ENCODE measurements at places on chromosomes 11 and 22. TPM values are rescaled to one million over a fixed set of nuclear protein-coding genes. Genes with fewer than 3 reads are reported as not detected.

DNA sequence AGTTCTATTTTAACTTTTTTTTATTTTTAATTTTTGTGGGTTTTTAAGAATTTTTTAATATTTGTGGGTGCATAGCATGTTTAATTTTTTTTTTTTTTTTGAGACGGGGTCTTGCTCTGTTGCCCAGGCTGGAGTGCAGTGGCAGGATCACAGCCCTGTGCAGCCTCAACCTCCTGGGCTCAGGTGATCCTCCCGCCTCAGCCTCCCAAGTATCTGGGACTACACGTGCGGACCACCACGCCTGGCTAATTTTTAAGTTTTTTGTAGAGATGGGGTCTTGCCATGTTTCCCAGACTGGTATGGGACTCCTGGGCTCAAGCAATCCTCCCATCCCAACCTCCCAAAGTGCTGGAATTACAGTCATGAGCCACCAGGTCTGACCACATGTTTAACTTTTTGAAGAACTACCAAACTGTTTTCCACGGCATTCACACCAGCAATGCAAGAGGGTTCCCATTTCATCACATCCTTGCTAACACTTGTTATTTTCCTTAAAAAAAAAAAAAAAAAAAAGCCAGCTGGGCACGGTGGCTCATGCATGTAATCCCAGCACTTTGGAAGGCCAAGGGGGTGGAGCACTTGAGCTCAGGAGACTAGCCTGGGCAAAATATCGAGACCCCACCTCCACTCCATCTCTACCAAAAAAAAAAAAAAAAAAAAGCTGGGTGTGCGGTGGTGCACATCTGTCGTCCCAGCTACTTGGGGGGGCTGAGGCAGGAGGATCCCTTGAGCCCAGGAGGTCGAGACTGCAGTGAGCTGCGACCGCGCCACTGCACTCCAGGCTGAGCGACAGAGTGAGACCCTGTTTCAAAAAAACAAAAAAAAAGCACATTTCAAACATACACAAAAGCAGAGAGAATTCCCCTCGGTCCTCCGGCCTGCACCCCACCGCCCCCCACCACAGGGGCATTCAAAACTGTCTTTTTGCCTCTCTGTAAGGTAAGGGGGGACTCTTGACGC, 16.7 kb upstream of the TXNRD2 start:
- no peak for DNase-seq
- H3K36me3 ChIP-seq = no peaks in the 10 kb centered on the region
- H3K4me3 ChIP-seq = no peak overlapping the region
- H3K27me3 ChIP-seq = no peaks in the 10 kb centered on the region
- no peak overlapping the region for H3K27ac ChIP-seq
- peaks cover 12% of the 10 kb centered on the region for H3K4me1 ChIP-seq

Gene OSBP2
- total RNA-seq = 15.1 TPM

- H3K27me3 ChIP-seq = no peaks in the 10 kb centered on the region
- no peak for DNase-seq
- H3K4me1 ChIP-seq = peaks cover 17% of the 10 kb centered on the region
- no peaks in the 10 kb centered on the region for H3K36me3 ChIP-seq
These were observed 127.0 kb downstream of the MRTFA start for GRCh38 chr22:40509401-40510134.

DNA sequence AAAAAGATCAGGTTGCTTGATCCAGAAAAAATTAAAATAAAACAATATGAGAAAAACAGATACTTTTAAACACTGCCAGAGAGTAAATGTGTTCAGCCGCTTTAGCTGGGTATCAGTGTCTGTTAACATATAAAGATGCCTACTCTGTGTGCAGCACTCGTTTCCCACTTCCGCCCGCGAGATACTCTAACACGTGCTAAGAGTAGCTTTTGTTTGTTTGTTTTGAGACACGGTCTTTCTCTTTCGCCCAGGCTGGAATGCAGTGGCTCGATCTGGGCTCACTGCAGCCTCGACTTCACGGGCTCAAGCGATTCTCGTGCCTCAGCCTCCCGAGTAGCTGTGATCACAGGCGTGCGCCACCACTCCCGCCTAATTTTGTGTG, 531 bp upstream of the MEN1 start:
- H3K36me3 ChIP-seq = no peaks in the 10 kb centered on the region
- DNase-seq = no peak
- no peaks in the 10 kb centered on the region for H3K27me3 ChIP-seq
- H3K27ac ChIP-seq = no peak overlapping the region
- H3K4me1 ChIP-seq = peaks cover 10% of the 10 kb centered on the region
- peak overlapping the region; percentile 89 for H3K4me3 ChIP-seq

GRCh38 chr11:92929653-92930052, 39.8 kb upstream of the MTNR1B start:
- peaks cover 7% of the 10 kb centered on the region for H3K27me3 ChIP-seq
- no peak overlapping the region for H3K4me3 ChIP-seq
- H3K36me3 ChIP-seq = no peaks in the 10 kb centered on the region
- no peaks in the 10 kb centered on the region for H3K4me1 ChIP-seq
- DNase-seq = no peak

GRCh38 chr11:10651656-10652361, 41.7 kb downstream of the IRAG1 start:
- H3K4me1 ChIP-seq = peaks cover 18% of the 10 kb centered on the region
- no peak overlapping the region for H3K27ac ChIP-seq
- no peaks in the 10 kb centered on the region for H3K36me3 ChIP-seq
- H3K27me3 ChIP-seq = no peaks in the 10 kb centered on the region

- peaks cover 50% of the 10 kb centered on the region for H3K4me1 ChIP-seq
- H3K27me3 ChIP-seq = no peaks in the 10 kb centered on the region
- H3K36me3 ChIP-seq = peaks cover 13% of the 10 kb centered on the region
- peak overlapping the region; percentile 24 for H3K27ac ChIP-seq
- H3K4me3 ChIP-seq = no peak overlapping the region
- DNase-seq = no peak
These were observed 14.0 kb downstream of the CLMP start for GRCh38 chr11:123181075-123181474.

Gene PATE2
- total RNA-seq = not detected

- DNase-seq = peak; percentile 11
- no peaks in the 10 kb centered on the region for H3K36me3 ChIP-seq
- no peaks in the 10 kb centered on the region for H3K4me1 ChIP-seq
- no peak overlapping the region for H3K27ac ChIP-seq
- H3K27me3 ChIP-seq = peaks cover 51% of the 10 kb centered on the region
- no peak overlapping the region for H3K4me3 ChIP-seq
These were observed 39.9 kb upstream of the MYO18B start for GRCh38 chr22:25702040-25702439.

- no peak overlapping the region for H3K4me3 ChIP-seq
- H3K36me3 ChIP-seq = no peaks in the 10 kb centered on the region
- no peak overlapping the region for H3K27ac ChIP-seq
These were observed 19.3 kb downstream of the RFPL1 start for GRCh38 chr22:29457730-29458129.

GRCh38 chr11:23123753-23124152, 263.5 kb upstream of the CCDC179 start:
- peaks cover 32% of the 10 kb centered on the region for H3K4me1 ChIP-seq
- H3K27ac ChIP-seq = peak overlapping the region; percentile 56
- no peak overlapping the region for H3K4me3 ChIP-seq

DNA sequence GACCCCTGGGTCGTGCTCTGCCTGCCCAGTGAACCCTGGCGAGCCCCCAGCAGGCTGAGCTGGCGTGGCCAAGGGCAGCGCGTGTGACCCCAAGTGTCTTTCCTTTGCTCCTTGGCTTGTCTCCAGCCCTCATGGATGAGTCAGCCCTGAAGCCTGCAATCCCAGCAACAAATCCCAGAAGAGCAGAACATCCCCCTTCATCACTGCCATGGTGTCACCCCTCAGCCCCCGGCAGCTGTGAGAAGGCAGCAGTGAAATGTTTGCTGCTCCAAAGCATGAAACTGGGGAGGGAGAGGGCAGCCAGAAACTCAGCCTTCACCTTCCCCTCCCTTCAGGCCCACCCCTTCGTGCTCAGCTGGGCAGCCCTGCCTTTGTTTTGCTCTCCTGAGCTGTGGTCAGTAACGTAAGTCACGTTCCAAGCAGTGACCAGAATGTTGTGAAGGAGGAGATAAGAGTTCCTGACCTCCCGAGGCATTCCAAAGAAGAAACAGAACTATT, 29.8 kb downstream of the ADAMTS15 start:
- H3K36me3 ChIP-seq = no peaks in the 10 kb centered on the region
- H3K27ac ChIP-seq = peak overlapping the region; percentile 64
- no peak overlapping the region for H3K4me3 ChIP-seq
- peaks cover 18% of the 10 kb centered on the region for H3K4me1 ChIP-seq
- DNase-seq = peak; percentile 79

DNA sequence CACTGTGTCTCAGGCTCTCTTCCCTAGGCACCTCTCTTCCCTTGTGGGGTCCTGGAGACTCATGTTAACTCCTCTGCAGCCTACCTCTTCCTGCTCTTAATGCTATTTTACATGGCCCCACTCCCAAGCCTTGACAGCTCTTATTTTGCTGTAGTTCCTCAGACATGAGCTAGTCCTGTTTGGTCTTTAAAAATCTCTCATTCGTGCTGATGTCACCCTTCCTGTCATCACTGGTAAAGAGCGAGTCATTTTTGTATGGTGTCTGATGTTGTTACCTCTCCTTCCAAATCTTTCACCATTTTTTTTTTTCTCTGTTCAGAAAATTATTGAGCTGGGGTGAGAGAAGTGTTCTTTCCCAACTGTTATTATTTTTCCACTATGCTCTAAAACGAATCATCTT, 84.8 kb upstream of the ZBED5 start:
- no peak overlapping the region for H3K27ac ChIP-seq
- H3K27me3 ChIP-seq = no peaks in the 10 kb centered on the region
- H3K4me3 ChIP-seq = no peak overlapping the region
- H3K4me1 ChIP-seq = no peaks in the 10 kb centered on the region

DNA sequence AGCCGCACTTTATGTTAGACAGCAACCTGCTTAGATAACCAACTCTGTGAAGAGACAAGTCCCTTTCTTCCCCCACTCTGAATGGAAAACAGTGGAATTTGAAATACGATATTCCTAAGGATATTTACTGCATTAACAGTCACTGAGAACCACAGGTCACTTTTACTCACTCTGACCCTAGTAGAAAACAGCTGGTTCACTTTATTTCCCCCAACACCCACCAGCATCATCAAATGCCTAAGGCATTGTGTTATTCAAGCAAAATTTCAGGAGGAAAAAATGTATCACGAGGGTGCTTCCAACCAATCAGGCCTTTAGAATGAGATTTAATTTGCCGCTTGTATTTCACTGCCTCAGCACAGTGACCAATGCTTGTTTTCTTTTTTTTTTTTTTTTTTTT, 1134.1 kb upstream of the CCDC90B start:
- H3K27me3 ChIP-seq = peaks cover 17% of the 10 kb centered on the region
- no peak overlapping the region for H3K27ac ChIP-seq
- DNase-seq = no peak
- H3K4me3 ChIP-seq = no peak overlapping the region
- no peaks in the 10 kb centered on the region for H3K36me3 ChIP-seq

GRCh38 chr11:94424011-94424410, 22.8 kb upstream of the GPR83 start:
- no peak overlapping the region for H3K27ac ChIP-seq
- no peak for DNase-seq
- peaks cover 23% of the 10 kb centered on the region for H3K36me3 ChIP-seq

DNA sequence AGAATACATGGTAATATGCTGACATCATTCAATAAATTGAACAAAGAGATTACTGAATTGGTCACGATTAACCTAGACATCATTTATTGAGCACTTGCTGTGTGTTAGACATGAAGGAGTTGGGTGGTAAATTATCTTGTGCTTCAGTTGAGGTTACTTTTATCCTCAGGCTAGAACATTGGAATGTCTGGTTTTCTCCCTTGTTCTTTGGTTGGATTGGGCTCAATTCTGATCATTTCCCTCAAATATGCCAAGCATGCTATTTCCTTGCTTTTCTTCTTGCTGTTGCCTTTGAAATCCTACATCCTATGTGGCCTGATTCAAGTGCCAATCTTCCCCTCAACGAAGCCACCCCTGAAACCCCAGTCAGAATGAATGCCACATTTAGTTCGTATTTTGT, 65.8 kb downstream of the DEUP1 start:
- H3K4me1 ChIP-seq = no peaks in the 10 kb centered on the region
- no peak for DNase-seq
- no peak overlapping the region for H3K27ac ChIP-seq
- H3K36me3 ChIP-seq = no peaks in the 10 kb centered on the region
- no peaks in the 10 kb centered on the region for H3K27me3 ChIP-seq

Gene GRK3
- under 0.01 TPM for total RNA-seq

GRCh38 chr22:47154621-47155081, 392.2 kb downstream of the TBC1D22A start:
- H3K4me1 ChIP-seq = peaks cover 22% of the 10 kb centered on the region
- H3K36me3 ChIP-seq = no peaks in the 10 kb centered on the region
- H3K27me3 ChIP-seq = no peaks in the 10 kb centered on the region
- H3K4me3 ChIP-seq = peak overlapping the region; percentile 58
- peak; percentile 72 for DNase-seq

DNA sequence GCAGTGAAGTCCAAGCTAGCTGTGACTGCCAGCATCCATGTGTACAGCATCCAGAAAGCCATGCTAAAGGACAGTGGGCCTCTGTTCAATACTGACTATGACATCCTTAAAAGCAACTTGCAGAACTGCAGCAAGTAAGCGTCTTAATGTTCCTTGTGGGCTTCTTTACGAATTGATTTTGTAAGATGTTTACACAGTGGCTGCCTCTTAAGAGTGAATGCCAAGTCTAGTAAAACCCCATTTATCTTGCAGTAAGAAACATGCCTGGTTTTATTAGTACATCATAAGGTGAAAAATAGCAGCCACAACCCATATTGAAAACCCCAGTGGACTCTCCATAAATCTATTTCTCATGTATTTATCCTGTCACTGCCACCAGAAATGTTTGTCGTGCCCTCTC, 20.5 kb downstream of the POLD3 start:
- peaks cover 39% of the 10 kb centered on the region for H3K36me3 ChIP-seq
- no peak for DNase-seq
- H3K4me3 ChIP-seq = no peak overlapping the region
- H3K27me3 ChIP-seq = no peaks in the 10 kb centered on the region

GRCh38 chr22:27576815-27577573, 224.6 kb downstream of the MN1 start:
- H3K27me3 ChIP-seq = no peaks in the 10 kb centered on the region
- no peak overlapping the region for H3K27ac ChIP-seq
- no peak for DNase-seq
- H3K4me1 ChIP-seq = no peaks in the 10 kb centered on the region
- H3K36me3 ChIP-seq = no peaks in the 10 kb centered on the region
- no peak overlapping the region for H3K4me3 ChIP-seq

GRCh38 chr22:25076336-25076735, 123.3 kb upstream of the CRYBB3 start:
- no peaks in the 10 kb centered on the region for H3K4me1 ChIP-seq
- no peaks in the 10 kb centered on the region for H3K27me3 ChIP-seq
- no peak for DNase-seq
- H3K27ac ChIP-seq = no peak overlapping the region
- no peak overlapping the region for H3K4me3 ChIP-seq

Data from PC-3 (cell line).